Stomach (tissue), 19 donors: ENCODE measurements at places on chromosomes 12 and 14.

DNA sequence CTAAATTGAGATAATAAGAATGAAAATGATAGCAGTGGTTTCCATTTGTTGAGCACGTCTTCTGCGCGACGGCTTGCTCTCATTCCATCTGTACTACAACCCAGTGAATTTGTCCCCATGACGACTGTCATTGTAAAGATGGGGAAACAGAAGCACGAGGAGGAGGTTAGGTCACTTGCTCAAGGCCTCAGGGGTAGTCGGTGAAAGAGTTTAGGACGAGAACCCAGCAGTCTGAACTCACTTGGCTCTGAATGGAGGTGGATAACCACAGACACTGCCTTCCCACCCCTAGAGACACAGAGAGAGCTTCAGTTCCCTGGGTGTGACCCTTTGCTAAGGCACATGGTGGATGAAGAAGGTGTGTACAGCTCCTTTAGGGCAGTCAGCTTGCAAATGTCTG lies 30.9 kb upstream of the PLEKHG3 start:
- DNase-seq = no peak

- no peak for DNase-seq
Measured at GRCh38 chr12:116476227-116476822, 82.9 kb upstream of the MAP1LC3B2 start.

DNA sequence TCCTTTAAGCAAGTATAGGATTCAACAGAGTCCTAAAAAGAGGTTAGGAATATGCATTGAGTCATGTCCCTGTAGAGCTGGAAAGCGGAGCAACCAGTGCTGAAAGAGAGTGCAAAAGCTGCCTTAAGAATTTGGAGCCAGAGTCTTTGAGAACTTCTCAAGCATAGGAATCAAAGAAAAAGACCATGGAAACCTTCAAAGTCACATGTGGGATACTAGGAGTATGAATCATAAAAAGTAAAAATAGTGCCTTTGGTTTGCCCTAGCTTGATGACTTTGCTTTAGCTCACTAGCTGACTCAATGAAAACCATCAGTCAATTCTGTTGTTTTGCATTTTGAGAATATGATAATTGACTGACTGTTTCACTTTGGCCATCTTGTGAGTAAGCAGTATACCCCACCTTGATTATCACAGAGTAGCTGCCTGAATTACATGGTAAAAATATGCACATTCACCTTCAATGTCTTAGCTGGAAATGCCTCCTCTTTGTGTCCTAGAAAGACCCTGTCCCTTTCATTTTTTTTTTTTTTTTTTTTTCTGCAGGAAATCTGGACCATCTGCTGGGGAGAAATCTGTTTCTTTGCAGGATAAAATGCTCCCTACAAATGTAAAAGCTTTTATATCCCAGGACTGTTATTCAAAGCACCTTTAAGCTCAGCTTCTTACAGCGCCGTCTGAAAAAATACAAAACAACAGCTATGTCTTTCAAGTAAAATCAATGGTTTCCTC lies 248.6 kb upstream of the KRR1 start:
- no peak for DNase-seq

DNA sequence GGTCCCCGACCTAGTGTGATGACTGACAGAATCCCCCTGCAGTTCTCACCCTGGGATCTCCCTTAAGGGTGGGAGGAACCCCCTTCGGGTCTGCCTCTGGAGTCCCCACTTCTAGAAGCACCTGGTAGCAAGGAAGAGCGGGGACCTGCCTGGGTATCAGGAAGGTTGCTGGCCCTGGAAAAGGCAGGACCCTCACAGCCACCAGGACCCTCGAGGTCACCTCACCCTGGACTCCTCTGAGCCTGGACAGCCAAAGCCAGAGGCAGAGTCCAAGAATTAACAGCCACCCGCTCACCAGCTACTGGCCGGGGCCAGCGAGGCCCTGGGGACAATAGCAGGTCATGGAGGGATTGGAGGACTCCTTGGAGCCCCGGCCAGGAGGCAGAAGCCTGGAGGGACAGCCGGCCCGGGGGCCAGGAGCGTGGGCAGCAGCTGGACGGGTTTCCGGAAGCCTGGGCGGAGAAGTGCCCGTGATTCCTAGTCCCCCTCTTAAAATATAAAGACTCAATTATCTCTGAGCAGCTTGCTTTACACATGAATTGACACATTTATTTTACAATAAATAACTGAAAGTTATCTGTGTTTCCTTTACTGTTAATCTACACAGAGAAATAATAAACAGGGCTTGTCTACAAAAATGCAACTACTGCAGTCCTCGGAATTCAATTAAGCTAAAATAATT lies 17.5 kb downstream of the BCL11B start:
- DNase-seq = no peak

DNA sequence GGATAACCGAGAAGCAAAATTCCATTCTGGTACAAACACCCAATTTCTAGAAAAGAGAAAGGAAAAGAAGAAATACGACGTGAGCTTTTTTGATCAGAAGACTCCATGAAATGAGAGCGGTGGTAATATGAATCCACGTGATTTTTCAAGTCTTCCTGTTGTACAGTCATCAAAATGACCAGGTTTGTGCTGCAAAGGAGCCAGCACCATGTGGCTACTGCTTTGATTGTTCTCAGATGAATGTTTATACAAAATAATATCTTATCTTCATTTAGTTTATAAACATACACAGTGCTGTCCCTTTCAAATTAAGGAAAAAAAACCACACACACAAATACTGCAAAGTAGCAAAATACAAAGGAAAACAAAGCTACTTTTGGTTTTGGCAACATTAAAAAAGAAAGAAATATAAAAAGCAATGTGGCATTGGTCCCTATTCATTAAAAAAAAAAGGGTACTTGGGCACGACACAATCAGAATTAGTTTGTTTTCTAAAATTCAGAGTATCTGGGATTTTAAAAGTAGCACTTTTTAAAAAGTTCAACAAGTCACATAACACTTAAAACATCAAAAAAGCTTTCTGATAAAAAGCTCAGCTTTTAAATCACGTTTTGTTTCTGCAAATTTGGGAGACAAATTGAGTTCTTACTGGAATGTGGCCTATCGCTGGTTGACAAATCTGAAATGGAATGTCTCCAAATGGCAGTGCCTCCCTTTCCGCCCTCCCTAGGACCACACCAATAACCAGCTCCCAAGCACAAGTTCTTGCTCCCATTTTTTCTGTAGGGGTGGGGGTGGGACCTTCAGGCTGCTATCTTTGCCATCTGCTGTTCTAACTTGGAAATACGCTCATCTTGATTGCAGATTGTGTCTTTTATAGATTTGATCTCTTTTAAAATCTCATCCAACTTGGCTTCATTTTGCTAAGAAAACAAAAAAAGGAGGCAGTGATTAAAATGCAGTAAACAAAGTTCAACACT lies 13.2 kb upstream of the SELPLG start:
- DNase-seq = no peak

DNA sequence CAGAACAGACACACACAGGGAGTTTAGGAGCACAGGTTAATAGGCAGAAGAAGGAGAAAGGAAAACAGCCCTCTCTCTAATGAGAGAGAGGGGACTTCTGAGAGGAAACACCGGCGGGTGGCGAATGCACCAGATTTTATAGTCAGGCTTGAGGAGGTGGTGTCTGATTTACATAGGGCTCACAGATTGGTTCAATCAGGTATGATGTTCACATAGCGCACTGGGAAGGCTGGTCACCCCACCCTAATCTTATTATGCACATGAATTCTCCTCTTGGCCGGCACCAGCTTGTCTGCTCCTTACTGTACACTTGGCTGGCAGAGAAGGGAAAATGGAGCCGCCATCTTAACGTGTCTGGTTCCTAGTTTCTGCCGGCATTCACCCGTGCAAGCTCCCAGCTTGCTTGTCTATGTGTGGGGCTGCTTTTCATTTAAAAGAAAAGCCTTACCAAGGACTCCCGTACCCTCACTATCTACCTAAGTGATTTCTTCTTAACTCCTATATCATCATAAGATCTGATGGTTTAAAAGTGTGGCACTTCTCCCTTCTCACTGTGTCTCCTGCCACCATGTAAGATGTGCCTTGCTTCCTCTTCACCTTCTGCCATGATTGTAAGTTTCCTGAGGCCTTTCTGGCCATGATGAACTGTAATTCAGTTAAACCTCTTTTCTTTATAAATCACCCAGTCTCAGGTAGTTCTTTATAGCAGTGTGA lies 15.1 kb downstream of the BCAT1 start:
- no peak for DNase-seq
